ENCODE measurements at places on chromosomes 2 and 18. TPM values are rescaled to one million over a fixed set of nuclear protein-coding genes. Genes with fewer than 3 reads are reported as not detected.

NCKAP5 gene
- total RNA-seq, result 1.2 TPM

ADRA2B gene
- 0.13 TPM for total RNA-seq

ASIC4 gene
- total RNA-seq, result 0.14 TPM

PROKR1 gene
- total RNA-seq, result 0.03 TPM

ALPI gene
- total RNA-seq, result not detected

MYOM1 gene
- 0.19 TPM for total RNA-seq

CDH20 gene
- total RNA-seq, result not detected

PLEK gene
- 0.06 TPM for total RNA-seq

ZRANB3 gene
- 6.1 TPM for total RNA-seq

SLC5A7 gene
- not detected for total RNA-seq

FOSL2 gene
- 61.9 TPM for total RNA-seq

GPR39 gene
- total RNA-seq, result 9.0 TPM

ANKRD30B gene
- not detected for total RNA-seq

LOXHD1 gene
- not detected for total RNA-seq

MGAT4A gene
- 1.8 TPM for total RNA-seq

L3MBTL4 gene
- total RNA-seq, result not detected

OSBPL6 gene
- 9.2 TPM for total RNA-seq

CKAP2L gene
- 16.2 TPM for total RNA-seq

SKOR2 gene
- total RNA-seq, result not detected

Data from A549 treated with GW870086 at 1 μM for 4 hours (cell line).